ENCODE measurements at places on chromosomes 16 and 17.

- DNase-seq, result no peak
Observed at GRCh38 chr17:22277595-22277994, 585.3 kb downstream of the KCNJ18 start.

DNA sequence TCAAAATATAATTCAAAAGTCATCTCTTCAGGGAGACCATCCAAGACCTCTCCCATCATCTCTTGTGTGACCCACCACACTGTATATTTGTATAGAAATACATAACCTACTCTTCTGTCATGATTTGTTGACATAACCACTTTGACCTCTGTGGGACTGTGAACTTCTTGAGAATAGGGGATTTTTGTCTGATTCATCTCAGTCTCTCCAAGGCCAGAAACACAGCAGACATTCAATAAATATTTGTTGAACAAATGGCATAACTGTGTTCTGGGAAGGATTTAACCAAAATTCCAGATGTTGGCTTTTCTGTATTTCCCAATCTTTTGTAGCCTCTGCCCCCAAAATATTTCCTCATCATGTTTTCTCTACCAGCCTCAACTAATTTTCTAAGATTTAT, 169.7 kb downstream of the CDH11 start:
- DNase-seq, result no peak

GRCh38 chr16:11783319-11784037, 13.6 kb downstream of the ZC3H7A start:
- peak; percentile 53 for DNase-seq

DNA sequence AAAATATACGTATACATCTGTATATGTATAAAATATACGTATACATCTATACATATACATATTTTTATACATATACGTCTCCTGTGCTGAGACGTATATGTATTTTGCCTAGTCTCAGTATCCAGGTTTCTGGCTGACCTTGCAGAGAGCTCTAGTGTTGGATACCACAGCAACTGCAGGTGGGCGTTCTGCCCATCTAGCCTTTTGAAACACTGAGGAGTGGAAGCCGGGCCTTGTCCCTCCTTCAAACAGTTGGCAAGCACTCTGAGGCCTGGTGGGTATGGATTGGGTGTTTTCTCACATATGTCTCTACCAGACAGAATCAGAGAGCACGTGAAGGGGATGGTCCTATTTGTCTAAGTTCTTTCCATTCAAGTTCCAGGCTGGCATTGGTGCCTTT, 39.4 kb upstream of the MRC2 start:
- no peak for DNase-seq

DNA sequence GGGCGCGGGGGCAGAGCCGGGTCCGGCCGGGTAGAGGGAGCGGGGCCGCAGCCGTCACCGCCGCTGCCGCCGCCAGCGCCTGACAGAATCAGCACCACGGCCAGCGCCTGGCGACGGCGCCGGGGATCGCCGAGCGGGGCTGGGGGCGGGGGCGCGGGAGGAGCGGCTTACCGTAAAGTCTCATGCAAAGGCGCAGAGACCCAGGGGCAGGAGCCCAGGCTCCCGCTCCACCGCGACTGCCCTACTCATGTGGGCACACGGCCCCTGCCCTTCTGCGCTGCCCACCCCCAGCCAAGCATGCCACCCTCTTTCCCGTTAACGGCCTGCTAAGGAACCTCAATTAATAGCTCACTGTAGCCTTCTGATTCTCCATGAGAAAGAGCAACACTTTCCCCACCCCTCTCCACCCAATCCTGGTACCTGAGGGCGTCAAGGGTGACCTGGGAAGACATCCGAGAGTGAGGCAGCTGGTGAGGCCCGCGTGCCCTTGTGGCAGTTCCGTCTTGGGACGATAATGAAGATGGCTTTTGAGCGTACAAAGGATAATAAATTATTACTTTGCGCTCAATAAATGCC, at the start of gene SEZ6:
Gene SEZ6, minus strand, starts transcription at position 98 of the 576 bp plus-strand sequence. CDS start 164 bp downstream, outside the sequence.
- peak; percentile 83 for DNase-seq

- no peak for DNase-seq
Observed at GRCh38 chr17:64255764-64256163, 7.3 kb downstream of the TEX2 start.

- DNase-seq, result no peak
Observed at GRCh38 chr17:15124746-15125145, 140.4 kb downstream of the PMP22 start.

GRCh38 chr16:49505556-49505955, 132.0 kb downstream of the C16orf78 start:
- no peak for DNase-seq

GRCh38 chr17:77826132-77826873, 132.2 kb upstream of the TNRC6C start:
- no peak for DNase-seq

DNA sequence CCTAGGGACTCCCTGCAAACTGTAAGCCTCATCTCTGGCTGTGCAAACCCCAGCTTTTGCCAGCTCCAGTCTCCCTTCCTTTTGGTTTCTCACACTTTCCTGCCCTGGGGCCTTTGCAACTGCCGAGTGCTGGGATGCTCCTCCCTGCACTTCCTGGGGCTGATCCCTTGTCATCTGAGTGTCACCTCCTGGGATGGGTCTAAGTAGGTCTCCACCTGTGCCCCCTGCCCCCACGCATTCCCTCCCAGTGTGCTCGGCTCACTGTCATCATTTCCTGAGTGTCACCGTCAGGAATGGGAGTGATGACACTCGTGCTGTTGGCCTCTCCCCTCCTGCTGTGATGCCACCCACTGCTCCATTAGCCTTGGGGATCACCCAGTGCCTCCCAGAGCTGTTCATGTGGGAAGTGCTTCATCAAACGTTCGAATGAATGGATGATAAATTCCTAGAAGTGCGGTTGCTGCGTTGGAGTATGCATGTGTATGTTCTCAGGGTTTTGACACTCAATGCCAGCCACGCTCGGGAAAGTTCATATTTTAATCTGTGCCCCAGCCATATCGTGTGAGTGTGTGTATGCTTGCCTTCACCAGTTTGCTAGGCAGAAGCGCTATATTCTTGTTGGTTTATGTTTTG, 189.9 kb downstream of the NTN1 start:
- no peak for DNase-seq

- no peak for DNase-seq
Observed at GRCh38 chr17:66348584-66349165, 46.3 kb downstream of the PRKCA start.

DNA sequence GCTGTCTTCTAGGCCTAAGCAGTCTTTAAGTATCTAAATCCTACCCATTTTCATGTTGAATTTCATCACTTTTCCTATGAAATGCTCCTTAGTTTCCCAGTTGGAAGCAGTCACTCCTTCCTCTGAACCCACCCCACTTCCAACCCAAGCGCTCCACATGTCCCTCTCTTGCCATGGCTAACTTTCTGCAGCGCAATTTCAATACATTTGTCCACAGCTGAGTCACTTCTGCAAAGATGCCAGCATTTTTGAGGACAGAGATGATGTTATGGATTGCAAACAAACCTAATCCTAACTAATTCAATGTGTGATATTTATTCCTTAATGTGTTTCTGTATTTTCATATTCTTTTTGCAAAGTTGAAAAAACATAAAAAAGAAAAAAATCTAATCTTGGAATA, 71.7 kb downstream of the HLF start:
- DNase-seq, result no peak

- no peak for DNase-seq
Observed at GRCh38 chr17:14904386-14904785, 360.7 kb downstream of the PMP22 start.

GRCh38 chr17:10657879-10658278, 770 bp upstream of the MYH3 start:
- no peak for DNase-seq

- DNase-seq, result no peak
Observed at GRCh38 chr16:81650982-81651562, 128.0 kb upstream of the PLCG2 start.

GRCh38 chr17:17351901-17352781, 49.0 kb downstream of the NT5M start:
- no peak for DNase-seq

GRCh38 chr16:83648347-83648746, 159.4 kb upstream of the HSBP1 start:
- no peak for DNase-seq

GRCh38 chr16:53986793-53987192, 282.8 kb downstream of the FTO start:
- no peak for DNase-seq

DNA sequence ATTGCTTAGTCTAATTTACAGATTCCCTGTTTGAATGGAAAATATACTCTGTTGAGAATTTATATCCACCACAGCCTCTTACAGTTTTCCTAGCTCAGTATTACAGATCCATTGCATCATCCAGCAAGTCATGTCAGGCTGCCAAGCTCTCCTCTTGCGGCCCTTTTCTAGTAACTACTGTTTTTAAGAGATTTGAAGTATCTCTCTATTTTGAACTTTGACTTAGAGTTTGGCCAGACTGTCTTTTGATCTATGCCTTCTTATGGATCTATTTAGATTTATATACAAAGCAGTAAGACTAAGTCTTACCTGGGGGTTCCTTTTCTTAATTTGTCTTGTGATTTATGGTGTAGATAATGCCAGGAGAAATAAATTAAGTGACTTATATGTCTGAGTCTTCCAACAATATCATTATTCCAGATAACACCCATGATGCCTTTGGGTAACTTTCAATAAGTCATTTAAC, 53.1 kb upstream of the ABCC11 start:
- DNase-seq, result no peak

DNA sequence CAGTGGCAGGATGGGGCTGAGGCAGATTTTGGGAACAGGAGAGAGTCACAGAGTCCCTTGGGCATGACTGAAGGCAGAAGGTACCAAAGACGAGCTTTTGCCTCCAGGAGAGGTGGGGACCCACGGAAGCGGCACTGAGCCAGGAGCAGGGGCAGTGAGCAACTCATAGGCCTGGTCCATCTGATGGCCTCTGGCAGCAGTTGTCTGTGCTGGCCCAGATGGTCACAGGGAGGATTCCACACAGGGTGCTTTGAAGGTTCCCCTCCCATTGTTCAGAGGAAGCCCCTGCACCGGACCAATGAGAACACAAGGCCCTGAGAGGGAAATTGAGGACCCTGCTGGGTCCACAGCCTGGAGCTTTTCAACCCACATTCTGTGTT, 360.3 kb upstream of the TNRC6C start:
- no peak for DNase-seq

DNA sequence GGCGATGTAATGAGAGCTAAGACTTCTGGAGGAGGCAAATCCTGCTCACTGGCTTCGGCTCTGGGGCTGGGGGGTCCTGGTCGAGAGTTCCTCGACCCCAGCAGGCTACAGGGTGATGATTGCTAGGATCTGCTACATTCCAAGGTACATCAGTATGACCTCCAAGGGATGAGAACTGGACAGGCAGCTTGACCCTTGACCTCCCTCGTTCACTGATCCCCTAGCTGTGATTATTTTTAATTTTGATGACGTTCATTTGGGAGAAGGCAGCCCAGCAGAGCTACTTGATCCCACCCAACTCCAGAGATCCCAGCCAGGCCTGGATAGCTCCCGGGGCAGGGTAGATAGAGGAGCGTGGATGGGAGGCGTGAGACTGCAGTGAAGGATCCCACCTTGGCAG, 242.3 kb downstream of the MAF start:
- DNase-seq, result no peak

DNA sequence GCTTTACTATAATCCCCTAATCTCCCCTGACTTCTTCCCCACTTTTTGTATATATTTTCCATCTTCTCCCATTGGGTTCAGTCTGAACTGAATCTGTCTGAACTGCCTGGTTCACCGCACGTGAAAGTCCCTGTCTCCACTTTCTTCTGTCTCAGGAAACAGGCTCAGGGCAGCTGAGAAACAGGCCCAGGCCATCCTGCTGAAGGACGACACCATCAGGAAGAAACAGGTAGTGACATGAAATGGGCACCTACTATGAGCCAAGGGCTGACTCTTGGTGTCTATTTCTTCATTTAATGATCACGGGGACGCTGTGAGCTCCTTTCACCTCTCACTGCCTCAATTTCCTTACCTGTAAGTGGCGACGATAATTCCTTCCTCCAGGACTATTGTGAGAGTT, 90.5 kb upstream of the HSBP1 start:
- DNase-seq, result no peak
